ENCODE measurements at places on chromosomes 2 and 18.

GRCh38 chr2:15058015-15058720 is 425.7 kb downstream of the LRATD1 start:
- no peak for DNase-seq

DNA sequence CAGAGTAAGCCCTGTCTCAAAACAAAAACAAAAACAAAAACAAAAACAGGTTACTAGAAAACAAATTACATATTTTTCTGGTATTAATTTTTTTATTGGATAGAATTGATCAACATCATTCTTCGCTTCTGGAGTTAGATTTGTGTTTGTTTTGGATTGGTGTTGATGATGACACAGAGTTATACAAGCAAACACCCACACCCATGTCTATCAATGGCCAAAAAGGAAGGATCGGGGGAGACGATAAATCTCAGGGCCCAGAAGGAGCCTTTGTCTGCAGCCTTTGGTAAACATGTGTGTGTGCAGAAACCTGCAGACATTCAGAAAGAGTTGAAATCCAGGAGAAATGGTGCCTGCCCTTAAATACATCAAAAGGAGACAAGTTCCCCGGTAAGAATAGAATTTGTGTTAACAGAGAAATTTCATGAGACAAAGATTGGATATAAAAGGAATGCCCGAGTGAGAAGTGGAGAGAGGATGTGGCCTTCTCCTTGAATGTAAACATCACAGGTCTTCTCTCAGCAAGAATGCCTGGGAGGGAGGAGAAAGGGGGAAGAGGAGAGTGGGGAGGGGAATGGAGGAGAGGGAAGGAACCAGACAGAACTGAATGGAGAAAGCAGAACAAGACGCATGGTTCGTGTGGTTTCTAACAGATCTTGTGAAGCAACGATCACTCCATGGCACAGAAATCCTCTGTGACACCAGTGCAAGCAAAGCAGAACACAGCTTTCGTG is 40.4 kb upstream of the TMEM178A start:
- DNase-seq = no peak

DNA sequence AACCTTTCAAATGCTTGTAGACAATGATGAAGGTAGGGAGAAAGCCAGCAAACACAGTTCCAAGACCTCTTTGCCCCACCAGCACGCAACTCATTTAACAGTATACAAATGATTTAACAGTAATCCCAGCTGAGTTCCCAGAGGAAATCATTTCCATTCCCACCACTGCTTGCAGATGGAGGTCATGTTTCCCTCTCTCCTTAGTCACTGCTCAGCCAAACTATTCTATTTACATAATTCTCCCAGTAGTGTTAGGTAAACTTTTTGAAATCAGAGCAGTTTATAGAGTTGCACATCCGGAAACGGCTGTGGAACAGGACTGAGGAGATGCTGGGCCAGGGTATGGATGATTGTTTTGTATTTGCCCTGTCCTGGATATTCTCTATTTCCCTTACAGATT is 328.5 kb downstream of the FIGN start:
- no peak for DNase-seq

- no peak for DNase-seq
Measured at GRCh38 chr18:13481820-13482617, 244.3 kb downstream of the FAM210A start.

- DNase-seq = no peak
Measured at GRCh38 chr2:233259730-233260129, 8.3 kb downstream of the ATG16L1 start.

GRCh38 chr2:216388046-216388884 is 16.0 kb upstream of the MARCHF4 start:
- no peak for DNase-seq

GRCh38 chr2:127658641-127659407 is 12.9 kb downstream of the GPR17 start:
- no peak for DNase-seq

DNA sequence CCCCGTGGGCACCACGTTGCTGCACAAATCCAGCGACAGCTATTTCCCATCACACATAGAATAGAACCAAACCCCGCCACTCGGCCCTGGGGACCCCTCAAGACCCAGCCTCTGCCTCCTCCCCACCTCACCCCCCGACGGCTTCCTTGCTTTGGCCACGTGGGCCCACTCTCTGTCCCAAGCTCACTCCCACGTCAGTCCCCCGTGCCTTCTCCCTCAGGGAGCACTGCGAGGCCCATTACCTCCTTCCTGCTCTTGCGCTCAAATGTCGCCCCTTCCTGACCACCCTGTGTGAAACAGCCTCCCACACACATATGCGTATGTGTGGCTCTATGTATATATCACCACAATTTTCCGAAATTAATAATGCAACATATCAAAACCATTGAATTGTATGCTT is 239.7 kb downstream of the SH3BP4 start:
- no peak for DNase-seq

GRCh38 chr2:109382226-109382895 is 231.4 kb downstream of the SEPTIN10 start:
- peak; percentile 33 for DNase-seq

- no peak for DNase-seq
Measured at GRCh38 chr2:19178175-19178574, 180.2 kb downstream of the OSR1 start.

All from RWPE2 (cell line).